ENCODE measurements at places on chromosomes 12 and 14.

DNA sequence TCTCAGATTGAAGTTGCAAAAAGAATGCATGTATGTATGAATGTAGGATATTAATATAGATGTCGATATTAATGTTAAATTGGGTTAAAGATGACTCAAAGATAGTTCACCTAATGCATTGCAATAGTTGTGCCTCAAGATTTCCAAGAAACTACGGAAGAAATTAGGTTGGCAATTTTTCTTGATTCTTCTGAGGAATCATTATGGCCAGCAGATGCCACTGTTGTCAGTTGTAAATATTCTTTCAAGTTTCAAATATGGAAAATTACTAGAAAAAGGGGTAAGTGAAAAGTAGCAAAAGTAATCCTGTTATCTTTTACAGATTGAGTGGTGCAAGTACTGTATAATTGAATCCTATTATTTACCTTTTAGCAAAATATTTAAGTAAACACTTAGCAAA, 202.1 kb downstream of the ADAMTS20 start:
- DNase-seq, result no peak

GRCh38 chr12:2934371-2934770, 24.8 kb upstream of the TEAD4 start:
- no peak for DNase-seq

- DNase-seq, result no peak
Observed at GRCh38 chr12:59886131-59886733, 290.4 kb downstream of the SLC16A7 start.

DNA sequence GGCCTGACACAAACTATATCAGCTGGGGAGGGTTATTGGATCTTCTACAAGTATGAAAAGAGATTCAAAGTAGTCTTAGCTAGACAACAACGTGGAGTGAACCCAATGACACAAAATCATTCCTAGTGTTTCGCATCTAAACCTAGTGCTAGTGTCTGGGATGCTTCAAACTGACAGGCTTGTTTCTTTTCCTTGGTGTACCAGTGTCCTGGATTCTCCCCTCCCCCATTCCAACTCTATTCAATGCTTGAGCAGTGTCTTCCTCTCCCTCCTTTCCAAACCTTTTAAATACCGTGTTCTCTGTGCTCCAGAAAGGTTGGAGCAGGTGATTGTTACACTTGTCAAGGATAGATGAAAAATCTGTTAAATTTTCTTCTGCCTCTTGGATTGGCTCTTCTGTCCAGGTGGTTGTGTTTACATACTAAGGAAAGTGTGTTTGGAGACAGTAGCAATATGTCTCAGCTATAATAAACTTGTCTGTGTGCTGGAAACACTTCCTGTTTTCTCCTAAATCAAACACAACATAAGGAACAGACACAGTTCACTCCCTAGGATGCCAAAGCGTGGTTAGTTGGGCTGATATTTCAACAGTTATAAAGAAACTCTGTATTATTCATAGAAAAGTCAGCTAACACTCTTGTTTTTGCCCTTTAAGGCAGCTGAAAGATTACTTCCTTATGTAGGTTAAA, 14.4 kb upstream of the GUCY2C start:
- DNase-seq, result no peak

DNA sequence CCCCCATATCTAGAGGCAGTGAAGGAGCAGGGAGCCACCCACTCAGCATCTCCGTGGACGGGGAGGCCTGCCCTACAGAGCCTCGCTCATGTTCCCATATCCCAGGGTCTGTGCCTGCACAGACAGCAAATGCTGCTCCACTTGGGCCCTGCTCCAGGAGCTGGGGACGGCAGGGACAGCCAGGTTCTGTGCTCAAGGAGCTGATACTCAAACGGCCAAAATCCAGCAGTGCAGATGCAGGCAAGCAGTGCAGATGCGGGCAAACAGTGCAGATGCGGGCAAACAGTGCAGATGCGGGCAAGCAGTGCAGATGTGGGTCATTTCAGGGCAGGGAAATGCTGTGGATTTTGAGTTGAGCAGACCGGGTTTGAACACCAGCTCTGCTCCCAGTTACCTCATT, 6.2 kb upstream of the SERPINA12 start:
- no peak for DNase-seq

DNA sequence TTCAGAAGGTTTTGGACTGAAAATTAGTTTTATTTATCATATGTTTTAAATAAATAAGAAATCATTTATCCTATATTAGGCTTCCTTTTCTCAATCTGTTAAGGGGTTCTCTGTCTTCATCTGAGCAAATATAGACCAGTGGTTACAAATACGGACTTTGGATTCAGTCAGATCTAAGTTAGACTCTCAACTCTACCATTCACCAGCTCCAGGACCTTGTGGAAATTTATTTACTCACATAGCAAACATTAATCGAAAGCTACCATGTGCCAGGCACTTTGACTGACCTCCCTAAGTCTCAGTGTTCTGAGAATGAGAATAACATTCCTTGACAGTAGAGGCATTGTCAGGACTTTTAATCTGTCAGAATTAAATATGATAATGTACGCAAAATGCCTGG, 22.3 kb downstream of the KCNK10 start:
- no peak for DNase-seq

DNA sequence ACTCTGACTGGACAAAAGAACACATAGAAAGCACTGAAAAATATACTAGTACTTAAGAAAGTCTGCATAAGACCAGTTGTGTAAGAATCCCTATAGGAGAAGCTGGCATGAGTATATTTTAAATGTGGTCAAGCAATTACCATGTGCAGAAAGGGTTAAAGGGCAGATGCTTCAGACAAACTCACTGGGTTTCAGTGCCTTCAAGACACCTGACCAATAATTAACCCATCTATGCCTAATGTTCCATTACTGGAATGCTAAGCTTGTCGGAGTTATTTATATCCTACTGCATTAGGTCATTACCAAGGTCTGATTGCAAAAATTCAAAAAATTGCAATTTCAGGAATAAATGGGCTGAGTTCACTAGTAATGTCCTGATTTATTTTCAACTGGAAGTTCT, 41.3 kb downstream of the HNRNPC start:
- DNase-seq, result no peak

- no peak for DNase-seq
Observed at GRCh38 chr14:102116361-102117180, 23.1 kb upstream of the WDR20 start.

- no peak for DNase-seq
Observed at GRCh38 chr14:59481871-59482540, 2.2 kb downstream of the L3HYPDH start.

GRCh38 chr14:55077170-55078151, 26.0 kb downstream of the MAPK1IP1L start:
- DNase-seq, result no peak

- no peak for DNase-seq
Observed at GRCh38 chr14:96042248-96042930, 3.2 kb downstream of the C14orf132 start.

DNA sequence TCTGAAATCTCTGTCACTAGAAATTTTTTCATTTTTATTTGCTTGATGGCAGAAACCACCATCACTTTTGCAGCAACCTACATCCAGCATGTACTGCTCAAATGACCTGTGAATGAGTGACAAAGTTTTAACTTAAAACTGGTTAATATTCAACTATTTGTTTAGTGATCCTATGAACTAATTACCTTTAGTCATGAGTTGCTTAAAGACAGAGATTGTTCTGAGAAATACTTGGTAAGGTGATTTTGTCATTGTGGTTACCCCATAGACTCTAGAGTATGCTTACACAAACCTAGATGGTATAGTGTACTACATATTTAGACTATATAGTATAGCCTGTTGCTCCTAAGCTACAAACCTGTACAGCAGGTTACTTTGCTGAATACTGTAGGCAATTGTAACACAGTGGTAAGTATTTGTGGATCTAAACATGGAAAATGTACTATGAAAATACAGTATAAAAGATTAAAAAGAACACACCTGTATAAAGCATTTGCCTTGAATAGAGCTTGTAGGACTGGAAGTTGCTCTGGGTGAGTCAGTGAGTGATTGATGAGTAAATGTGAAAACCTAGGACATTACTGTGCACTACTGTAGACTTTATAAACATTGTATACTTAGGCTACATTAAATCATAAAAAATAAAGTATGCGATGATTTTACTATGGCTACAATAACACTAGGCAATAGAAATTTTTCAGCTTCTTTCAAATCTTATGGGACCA, 256.6 kb upstream of the PPFIA2 start:
- DNase-seq, result no peak

- DNase-seq, result no peak
Observed at GRCh38 chr12:94704452-94705306, 54.3 kb upstream of the TMCC3 start.

DNA sequence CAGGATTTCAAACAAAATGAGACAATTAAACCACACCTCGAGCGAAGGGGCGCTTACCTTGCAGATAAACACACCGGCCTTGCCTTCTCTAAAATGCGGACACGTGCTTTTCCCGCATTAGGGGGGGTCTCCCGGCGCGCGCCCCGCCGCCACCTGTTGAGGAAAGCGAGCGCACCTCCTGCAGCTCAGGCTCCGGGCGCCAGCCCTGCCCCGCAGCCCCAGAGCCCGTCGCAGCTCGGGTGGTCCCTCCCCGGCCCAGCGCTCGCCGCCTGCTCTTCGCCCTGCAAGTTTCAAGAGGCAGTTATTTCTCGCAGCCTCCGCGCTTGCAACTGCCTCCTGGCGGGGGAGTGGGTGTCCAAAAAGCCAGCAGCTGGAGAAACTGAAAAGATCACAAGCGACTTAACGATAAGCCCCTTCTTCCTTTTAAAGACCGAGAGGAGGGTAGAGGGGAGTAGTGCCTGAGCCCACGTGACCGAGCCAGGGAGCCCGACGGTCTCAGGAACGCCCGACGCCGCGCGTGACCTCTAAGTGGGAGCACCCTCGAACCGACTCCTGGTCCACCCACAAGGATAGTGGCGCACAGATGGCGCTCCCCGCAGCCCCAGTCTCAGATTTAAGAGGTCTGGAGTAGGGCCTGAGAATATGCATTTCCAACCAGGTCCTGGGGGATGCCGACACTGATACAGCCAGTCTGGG, at the start of gene ESR2:
Gene ESR2 (minus strand): TSS at position 396 of the 696 bp plus-strand sequence. CDS start 11,386 bp downstream, outside the sequence.
- peak; percentile 40 for DNase-seq

GRCh38 chr12:64042911-64043310, 179.2 kb downstream of the KICS2 start:
- DNase-seq, result no peak

GRCh38 chr12:94994312-94994711, 9.2 kb downstream of the NDUFA12 start:
- DNase-seq, result no peak

DNA sequence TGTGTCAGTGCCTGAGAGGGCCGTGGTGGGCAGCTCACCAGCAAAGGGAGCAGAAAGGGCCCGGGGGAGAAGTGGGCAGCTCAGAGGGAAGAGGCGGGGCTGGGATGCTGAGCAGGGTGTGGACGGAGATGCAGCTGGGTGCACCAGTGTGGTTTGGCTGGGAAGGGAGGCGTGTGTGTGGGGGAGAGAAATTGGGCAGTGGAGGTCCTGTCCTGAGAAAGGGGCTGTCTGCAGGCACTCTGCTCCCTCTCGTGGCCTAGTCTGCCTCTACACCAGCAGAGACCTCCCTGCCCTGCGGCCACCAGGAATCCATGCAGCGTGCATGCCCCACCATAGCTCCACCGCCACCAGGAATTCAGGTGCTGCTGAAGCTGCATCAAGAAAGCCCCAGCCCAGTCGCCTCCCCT, 6.4 kb downstream of the TMEM121 start:
- DNase-seq, result no peak

- DNase-seq, result no peak
Observed at GRCh38 chr12:113792450-113792849, 173.7 kb downstream of the RBM19 start.

Data from activated CD4-positive, alpha-beta T cell treated with anti-CD3 and anti-CD28 coated beads, Interleukin-2, amount 50 U/mL, for 48 hours (primary cell).